ENCODE measurements at places on chromosomes 5 and 9.

DNA sequence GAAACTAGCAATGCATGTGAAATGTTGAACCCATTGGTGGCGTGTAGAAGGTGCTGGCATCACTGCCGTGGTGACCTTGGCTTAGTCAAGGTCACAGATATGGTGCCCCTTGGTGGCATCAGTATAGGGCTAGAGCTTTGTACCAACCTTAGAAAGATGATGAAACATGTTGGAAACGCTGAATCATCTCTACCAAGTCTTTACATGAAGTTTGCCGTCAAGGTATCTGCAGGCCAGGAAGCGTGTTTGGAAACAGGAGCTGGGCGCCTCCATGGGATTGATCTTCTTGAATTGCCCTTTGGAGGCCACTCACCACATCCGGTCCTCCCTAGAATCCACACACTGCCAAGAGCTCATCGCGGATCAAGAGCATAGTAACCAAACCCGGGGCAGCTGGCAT, 16.9 kb upstream of the BOD1 start:
- no peak for DNase-seq

DNA sequence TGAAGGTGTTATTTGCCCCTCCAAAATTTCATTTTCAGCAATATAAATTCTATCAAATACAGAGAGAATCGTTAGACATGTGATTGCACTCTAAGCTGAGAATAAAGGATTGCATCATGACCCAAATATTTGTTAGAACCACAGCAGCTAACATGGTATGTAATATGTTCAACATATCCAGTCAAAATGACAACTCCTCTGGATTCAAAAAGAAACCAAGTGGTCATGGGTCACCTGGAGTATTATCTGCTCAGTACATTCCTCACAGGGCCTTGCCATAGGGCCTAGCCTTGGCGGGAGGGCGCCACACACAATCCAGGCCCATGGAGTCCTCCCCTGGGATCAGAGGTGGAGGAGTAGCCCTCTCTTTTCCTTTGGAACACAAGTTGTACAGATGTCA, 179.2 kb downstream of the HSD17B3 start:
- DNase-seq = no peak

GRCh38 chr9:124622882-124623281, 115.7 kb upstream of the NR5A1 start:
- DNase-seq = no peak

GRCh38 chr5:52580921-52581320, 206.8 kb upstream of the ITGA1 start:
- no peak for DNase-seq

DNA sequence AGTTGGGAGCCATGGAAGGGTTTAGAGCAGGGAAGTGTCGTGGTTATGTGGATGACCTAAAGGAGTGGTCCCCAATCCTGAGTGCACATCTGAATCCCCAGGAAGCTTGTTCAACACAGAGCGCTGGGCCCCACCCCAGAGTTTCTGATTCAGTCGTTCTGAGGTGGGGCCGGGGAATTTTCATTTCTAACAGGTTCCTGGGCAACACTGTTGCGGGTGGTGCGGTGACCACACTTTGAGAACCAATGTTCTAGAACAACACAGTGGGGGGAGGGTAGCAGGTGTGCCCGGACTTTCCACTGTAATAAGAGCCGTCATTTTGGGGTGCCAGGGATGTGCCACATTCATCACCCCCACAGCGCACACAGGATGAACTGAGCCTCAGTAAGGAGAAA, 39.3 kb downstream of the DUSP1 start:
- no peak for DNase-seq

- no peak for DNase-seq
Observed at GRCh38 chr5:158264264-158264663, 405.3 kb upstream of the CLINT1 start.

All from stimulated activated CD4-positive, alpha-beta T cell treated with anti-CD3 and anti-CD28 coated beads, TNF-alpha, amount 100 ng/mL, for 24 hours (primary cell).